CMK (cell line): ENCODE measurements at places on chromosomes 11 and 22.

GRCh38 chr11:12158909-12159308 is 48.5 kb downstream of the MICAL2 start:
- no peak for DNase-seq

- no peak for DNase-seq
Observed at GRCh38 chr11:17807034-17807433, 72.5 kb downstream of the KCNC1 start.

- DNase-seq, result no peak
Observed at GRCh38 chr11:17150521-17150920, 57.3 kb downstream of the PIK3C2A start.

DNA sequence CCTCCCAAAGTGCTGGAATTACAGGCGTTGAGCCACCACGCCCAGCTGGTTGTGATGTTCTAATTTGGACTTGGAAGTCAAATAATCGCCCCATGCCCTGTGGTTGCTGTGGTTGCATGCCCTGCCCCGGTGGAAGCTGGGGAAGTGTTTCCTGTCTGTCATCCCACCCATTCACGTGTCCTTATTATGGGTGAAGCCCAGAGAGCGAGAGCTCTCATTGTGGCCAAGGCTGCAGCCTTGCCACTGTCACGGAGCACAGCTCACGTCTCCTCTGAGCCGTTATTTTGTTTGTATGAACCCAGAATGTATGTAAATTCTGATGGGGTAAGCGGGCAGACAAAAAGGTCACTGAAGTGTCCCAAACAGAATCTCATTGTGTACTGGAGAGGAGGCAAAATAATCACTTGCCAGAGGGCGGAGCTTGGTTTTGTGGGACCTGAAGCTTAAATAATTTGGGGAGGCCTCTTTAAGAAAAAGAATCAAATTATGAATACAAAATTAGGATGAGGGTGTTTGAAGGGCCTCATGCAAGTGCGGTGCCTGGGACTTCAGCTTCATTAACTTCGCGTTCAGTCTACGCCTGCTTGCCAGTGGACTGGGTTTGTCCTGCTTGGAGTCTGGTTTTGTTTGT is 25.8 kb upstream of the TREH start:
- peak; percentile 59 for DNase-seq

DNA sequence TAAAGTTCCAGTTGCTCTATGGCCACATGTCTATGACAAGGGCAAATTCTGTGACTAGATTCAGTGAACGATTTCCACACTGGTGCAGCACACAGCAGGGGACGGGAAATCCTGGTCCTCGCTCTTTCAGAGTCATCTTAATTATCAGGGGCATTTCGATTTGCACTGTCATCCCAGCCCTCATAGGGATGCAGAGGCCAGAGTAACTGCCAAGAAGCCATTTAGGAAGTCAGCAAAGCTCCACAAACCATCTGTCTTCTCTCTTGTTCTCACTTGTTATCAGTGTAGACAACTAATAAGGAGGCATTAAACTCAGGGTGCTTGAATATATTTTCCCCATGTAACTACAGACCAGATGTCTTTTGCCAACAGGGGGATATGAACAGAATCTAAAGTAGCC is 151.7 kb downstream of the STK33 start:
- peak; percentile 34 for DNase-seq

DNA sequence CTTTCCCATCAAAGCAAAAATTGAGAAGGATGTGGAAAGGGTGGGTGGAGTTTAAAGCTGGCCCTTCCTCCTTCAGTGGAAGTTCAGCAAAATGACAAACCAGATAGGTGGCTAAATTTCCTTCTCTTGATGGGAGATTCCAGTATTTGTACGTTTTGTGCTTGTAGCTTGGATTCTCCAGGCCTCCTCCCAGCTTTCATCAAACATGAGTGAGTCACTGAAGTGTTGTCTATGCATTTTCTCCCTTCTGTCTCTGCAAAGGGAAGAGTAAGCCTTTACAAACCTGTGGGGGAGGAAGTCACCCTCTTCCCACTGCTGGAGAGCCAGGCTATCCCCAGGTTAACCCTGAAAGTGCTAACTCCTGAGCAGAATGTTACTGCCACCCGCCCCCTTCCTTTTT is 6.4 kb downstream of the MARK2 start:
- DNase-seq, result no peak

GRCh38 chr11:12091956-12092558 is 18.3 kb upstream of the MICAL2 start:
- no peak for DNase-seq

GRCh38 chr11:66556086-66556485 is 9.4 kb downstream of the ACTN3 start:
- no peak for DNase-seq

DNA sequence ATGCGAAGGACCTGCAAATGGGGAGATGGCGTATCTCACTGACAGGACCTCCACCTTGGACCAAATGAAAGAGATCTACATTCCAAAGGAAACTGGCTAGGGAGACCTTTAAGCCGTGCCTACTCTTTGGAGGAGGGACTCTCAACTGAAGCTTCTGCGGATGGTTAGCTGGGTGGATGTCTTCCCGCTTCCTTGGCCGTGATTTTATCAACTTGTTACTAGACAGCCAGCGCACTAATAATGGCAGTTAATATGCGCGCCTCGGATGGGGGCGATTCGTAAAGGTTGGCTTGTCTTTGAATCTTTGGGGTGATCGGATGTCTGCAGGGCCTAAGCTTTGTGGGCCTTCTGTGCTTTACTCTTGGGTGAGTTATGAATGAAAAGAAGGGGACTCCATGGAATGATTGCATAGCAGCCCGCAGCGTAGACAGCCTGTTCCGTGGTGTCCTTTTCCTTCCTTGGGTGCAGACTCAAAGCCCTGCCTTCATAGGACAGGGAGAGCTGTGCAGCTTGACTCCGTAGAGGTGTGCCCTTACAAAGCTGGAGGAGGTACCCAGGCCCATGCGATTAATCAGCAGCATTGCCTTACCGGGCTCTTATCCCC is 1.5 kb downstream of the ZNRF3 start:
- no peak for DNase-seq

- no peak for DNase-seq
Observed at GRCh38 chr11:12532580-12532979, 141.6 kb upstream of the TEAD1 start.

DNA sequence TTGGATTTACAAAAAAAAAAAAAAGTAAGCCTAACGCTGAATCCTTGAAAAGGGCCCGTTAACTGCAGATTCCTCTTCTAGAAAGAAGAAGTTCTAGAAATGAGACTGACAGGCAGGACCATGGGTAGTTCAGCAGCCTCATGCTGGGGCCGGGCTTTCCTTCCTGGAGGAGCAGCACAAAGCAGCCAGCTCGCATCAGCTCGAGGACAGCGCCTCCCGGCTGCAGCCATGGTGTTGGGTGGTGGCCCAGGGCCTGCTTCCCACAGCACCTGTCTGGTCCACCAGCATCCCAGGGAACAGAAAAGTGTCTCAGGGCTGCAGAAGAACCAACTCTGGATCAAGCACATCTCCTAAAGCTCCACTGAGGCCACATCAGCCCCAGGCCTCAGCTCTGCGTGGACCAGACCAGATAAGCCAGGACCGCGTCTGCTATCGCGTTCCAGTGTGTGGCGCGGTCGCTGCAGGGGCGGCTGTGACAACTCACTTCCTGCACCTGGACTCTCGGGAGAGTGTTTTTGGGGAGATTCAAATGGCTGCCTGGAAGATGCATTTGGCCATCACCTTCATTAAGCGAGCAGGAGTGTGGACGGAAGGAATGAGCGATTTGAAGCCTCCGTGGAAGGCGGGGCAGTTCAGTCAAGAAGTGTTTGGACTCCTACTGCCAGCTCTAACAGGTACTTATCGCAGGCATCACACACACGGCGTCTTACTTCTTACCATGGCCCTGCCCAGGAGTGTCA is 53.5 kb downstream of the MYH9 start:
- DNase-seq, result peak; percentile 67
